ENCODE measurements at places on chromosomes 13 and 19. TPM values are rescaled to one million over a fixed set of nuclear protein-coding genes. Genes with fewer than 3 reads are reported as not detected.

DNA sequence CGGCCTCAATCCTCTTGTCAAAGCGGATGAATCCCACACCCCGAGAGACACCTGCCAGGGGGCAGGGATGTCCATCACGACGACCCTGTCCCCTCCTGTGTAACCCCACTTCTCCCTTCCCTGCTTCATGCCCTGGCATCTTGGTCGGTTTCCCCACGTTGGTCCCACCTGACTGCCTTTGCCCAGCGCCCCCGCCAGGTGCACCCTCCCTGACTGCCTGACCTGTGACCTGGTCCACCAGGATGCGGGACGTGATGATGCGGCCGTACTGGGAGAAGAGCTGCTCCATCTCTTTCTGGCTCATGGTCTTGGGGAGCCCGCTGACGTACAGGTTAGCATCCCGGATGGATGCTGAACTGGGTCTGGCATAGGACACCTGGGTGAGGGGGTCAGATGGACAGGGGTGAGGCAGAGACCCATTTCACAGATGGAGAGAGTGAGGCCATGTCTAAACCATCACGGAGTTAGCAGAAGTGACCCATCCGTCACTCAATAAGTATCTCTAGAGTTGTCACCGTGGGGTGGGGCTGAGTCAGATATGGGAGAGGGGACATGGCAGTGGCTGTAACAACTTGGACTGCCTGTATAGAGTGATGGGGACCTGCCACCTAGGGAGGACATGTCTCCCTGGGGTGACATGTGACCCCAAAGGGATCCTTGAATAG, 22.5 kb downstream of the ELAVL3 start:
- no peak for DNase-seq

DNA sequence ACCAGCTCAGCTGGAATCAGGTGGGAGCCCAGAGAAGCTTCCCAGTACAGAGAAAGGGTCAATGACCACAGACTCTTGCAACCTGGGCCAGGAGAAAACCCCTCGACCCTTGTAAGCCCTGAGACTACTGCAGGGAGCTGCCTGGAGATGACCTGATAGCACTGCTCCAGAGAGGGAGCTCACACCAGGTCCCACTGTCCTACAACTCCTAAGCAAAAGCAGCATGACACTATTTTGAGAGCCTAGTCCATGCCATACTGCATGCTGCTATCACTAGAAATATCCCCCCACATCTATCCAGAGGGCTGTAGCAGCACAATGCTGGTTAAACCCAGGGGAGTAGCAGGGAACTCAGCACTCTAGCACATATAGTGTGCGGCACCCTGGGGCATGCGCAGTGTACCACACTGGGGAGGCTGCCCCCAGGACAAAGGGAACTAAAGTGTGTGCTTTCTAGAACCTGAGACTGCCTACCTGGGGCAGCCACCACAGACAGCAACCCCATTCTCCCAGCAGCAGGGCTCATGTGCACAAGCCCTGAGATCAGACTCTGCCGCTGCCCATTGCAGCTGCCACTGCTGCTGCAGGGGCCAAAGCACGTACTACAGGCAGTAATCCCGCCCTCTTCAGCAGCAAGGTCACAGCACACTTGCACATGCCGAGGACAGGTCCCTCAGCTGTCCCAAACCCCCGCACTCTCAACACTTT, 27.1 kb upstream of the N4BP2L1 start:
- no peak for DNase-seq

The N4BP2L1 gene
- 7.2 TPM for total RNA-seq

The SELENOV gene
- not detected for total RNA-seq

GRCh38 chr13:50909605-50910484, at the start of gene RNASEH2B:
Gene RNASEH2B, plus strand, starts transcription at chr13:50909791. Its CDS starts 286 bp downstream, at chr13:50910077.
- DNase-seq, result peak; percentile 52

The GGACT gene
- 6.4 TPM for total RNA-seq

The NCCRP1 gene
- 0.17 TPM for total RNA-seq

GRCh38 chr13:49022472-49023144, 46.9 kb downstream of the FNDC3A start:
- no peak for DNase-seq

All from mucosa of gallbladder (tissue), 1 donor.